ELR (cell line): ENCODE measurements at places on chromosomes 12 and 14.

- DNase-seq = peak; percentile 65
Measured at GRCh38 chr14:32469388-32470160, 140.5 kb downstream of the AKAP6 start.

- DNase-seq = no peak
Measured at GRCh38 chr14:46985529-46986380, 334.2 kb upstream of the RPL10L start.

DNA sequence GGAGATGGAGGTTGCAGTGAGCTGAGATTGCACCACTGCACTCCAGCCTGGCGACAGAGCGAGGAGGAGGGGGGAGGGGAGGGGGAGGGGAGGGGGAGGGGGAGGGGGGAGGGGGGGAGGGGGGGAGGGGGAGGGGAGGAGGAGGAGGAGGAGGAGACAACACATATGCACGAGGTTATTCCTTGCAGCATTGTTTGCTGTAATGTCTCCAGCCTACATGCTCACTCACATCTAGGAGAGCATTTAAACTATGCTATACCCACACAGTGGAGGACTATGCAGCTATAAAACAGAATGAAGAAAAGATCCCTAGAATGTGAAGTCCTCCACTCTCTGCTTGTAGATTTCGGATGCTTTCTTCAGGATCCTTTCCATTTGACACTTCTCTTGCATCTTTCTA is 3.5 kb upstream of the HIGD1C start:
- DNase-seq = no peak

DNA sequence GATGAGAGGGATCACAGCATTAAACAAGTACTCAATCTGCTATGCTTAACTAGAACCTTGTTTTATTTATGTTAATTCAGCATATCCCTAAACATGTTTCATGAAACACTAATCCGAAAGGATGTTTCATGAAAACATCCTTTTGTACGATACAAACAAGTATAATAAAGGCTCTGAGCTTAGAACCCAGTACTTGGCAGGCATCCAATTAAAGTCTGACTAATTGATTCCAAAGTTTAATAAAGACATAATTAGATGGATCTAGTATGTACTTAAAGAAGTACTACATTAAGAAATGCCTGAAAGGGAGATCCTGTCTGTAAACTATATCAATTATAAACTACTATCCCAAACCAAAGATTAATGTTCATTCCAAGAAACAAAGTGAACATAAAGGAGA is 51.8 kb downstream of the SCAF11 start:
- DNase-seq = no peak

DNA sequence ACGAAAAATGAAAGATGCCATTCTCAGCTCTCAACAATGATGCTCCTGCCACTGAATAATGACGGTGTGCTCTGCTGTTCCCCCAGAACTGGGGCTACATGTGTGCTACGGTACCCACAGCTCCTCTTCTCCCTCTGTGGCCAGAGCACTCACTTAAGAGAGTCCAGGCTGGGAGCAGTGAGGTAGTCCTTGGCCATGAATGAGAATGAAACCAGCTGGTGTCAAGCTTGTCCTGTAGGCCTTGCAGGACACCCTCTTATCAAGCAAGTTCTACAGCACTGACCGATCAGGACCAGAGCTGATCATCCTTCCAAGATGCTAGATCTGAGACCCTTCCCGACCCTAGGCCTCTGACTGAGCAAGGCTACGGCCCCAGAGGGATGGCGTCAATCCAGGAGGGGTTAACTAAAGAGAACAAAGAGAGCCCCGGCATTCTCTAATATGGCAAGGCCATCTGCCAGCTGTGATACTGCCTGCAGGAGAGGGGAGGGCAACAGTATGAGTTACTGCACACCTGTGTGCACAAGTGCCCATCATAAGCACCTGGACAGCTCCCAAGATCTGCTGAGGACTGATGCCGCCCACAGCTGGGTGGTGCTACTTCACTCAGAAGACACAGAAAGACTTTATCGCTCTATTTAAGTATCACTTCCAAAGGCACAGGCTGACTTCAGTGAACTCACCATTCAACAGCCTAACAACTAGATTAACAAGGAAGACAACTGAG is 30.5 kb downstream of the APPL2 start:
- DNase-seq = no peak

- DNase-seq = peak; percentile 84
Measured at GRCh38 chr12:27076928-27077327, 5.5 kb downstream of the C12orf71 start.

GRCh38 chr12:114733919-114734318 is 49.9 kb upstream of the TBX3 start:
- no peak for DNase-seq

GRCh38 chr12:9872742-9873141 is 3.6 kb upstream of the CLEC2B start:
- no peak for DNase-seq

GRCh38 chr12:112924986-112925385 is 13.3 kb upstream of the OAS3 start:
- no peak for DNase-seq

DNA sequence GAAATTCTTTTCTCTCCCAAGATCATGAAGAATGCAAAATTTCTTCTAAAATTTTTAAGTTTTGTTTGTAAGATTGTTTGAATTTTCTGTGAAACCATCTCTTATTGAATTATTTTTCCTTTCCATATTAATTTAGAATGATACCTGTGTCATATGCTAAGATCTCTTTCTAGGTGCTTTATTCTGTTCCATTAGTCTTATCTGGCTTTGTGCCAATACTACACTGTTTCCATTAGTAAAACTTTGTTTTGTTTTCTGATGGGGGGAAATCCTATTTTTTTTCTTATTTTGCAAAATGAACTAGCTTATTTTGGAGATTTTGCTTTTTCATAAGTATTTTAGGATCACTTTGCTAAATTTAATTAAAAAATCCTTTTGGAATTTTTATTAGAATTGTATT is 193.9 kb downstream of the FUT8 start:
- DNase-seq = no peak

GRCh38 chr12:54197010-54197409 is 8.2 kb upstream of the SMUG1 start:
- DNase-seq = no peak

GRCh38 chr14:76034566-76034965 is 49.0 kb downstream of the IFT43 start:
- DNase-seq = peak; percentile 52

GRCh38 chr12:42977451-42978230 is 388.1 kb upstream of the PRICKLE1 start:
- peak; percentile 66 for DNase-seq

DNA sequence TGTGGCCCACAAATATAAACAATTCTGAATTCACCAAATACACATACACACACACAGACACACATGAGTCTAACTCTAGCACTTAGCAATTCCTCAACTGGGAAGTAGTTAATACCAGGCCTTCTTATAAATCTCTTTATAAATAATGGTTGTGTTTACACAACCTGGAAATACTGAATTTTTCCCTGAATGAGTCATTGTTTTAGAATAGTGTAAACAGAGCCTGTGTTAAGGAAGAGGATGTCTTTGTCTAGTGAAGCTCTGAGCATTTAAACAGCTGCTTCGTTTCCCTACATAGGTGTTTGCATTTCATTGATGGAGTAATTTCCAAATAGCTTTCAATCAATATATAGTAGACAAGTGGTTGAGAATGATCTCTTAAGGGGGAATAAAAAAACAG is 218.8 kb downstream of the BTG1 start:
- DNase-seq = peak; percentile 80
